ENCODE measurements at places on chromosomes 7 and 10.

DNA sequence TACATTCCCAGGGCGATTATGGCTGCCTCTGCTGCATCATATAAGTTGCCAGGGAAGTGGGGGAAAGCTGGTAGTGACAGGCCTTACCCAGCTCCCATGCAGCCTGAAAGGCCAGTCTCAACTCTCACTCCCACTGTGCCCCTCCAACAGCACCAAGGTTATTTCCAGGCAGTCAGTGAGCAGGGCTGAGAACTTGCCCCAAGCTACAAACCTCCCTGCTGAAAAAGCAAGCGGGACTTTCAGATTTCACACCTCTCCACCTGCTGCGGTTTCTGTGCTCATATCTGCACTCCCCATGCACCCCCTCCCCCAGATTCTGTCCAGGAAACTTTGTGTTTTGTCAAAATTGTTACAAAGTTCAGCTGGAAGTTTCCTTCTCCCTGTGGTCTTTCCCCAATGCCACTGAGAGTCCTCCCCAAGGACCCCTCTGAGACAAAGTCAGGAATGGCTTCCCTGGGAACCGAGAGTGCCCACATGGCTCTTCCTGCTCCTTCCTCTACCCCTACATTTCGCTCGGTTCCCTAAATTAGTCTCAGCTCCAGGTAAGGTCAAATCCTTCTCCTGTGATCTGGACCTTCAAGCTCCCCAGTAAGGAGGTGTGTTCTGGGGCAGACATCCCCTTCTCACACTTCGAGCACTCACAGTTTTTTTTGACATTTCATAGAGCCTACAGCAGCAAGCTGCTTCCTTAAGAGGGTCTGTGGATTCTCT, 25.3 kb upstream of the WNT2 start:
- no peak for DNase-seq

DNA sequence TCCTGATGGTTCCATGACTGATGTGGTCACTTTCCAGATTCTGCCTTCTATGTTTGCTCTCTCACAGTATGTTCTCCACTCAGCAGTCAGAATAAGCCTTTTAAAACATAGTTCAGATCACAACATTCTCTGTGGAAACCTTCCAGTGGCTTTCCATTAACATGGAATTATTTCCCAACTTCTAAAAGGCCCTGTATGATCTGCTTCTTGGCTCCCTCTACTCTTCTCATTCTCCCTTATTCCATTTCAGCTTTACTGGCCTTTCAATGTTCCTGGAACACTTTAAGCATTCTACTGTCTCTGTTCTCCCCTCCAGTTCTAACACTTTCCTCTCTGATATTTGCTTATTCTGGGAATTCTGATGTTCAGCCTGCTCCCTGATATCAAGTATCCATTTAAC, 325.6 kb downstream of the THSD7A start:
- no peak for DNase-seq

DNA sequence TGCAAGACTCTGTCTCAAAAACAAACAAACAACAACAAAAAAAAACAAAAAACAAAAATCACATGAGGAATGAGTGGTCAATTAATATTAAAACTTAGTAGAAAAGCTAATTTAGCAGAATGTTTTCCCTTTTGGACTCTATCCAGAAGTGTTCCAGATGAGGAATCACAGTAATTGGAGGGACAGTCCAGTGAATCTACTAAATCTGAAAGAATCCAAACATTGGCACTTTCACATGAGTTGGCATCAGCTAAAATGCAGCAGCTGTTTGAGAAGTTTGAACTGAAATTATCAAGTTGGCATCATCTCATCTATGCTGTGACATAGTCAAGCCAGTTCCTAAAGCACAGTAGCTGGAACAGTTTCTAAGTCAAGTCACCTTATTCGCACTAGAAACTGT, 367.8 kb downstream of the PPP1R3A start:
- no peak for DNase-seq

- DNase-seq = no peak
Observed at GRCh38 chr7:88347517-88347916, 40.8 kb upstream of the STEAP4 start.

GRCh38 chr7:109020251-109020650, 450.6 kb downstream of the DNAJB9 start:
- no peak for DNase-seq

DNA sequence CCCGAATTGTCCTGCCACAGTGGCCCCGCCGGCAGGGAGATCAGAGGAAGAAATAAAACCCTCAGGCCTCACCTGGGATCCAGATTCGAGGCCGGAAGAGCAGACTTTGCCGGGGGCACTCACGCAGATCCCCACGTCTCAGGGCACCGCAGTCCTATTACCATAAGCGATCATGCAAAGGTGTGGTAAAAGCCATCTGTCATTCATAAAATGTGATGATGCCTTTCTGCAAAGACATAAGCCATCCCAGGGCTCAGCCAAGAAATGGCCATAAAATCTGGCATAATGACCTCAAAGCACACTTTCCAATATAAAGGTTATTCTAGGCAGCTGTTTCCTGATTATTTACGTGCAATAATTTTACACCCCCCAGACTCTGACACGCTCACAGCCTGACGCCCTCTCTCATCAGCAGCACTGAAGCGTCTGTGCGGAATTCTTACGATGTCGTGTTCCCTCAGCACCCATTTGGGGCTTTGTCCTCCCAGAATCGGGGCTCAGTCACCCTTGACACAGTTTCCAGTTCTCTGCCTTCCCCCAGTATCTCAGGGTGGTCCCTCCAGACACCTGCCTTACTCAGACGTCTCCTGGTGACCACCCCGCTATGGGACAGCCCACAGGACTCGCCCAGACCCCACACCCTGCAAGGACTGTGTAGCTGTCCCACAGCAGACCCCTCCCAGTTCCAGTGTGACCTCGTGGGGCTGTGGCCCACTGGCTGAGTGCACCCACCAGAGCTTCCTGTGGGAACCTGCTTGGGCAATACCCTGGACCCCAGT, 74.3 kb upstream of the FAM20C start:
- no peak for DNase-seq

Measured in activated T-cell treated with anti-CD3 and anti-CD28 coated beads for 24 hours (primary cell).